Epithelial cell of prostate (primary cell): ENCODE measurements at places on chromosomes 3 and 15.

DNA sequence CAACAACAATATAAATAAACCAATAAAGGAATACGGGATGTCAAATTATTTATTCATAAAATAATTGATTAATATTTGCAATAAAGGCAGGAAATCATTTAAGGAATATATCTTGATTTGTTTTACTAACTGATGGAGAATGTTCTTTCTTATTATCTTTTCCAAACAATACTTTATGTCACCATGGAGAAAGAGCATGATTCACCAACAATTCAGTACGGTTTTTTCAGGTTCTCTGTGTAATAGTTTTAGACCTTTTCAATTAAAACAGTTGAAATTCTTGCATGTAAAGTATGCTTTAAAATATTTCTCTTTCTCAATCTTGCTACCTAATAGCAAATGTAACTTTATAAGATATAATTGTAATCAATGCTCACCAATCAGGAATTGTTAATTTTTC lies 41.7 kb upstream of the MBNL1 start:
- DNase-seq = no peak

DNA sequence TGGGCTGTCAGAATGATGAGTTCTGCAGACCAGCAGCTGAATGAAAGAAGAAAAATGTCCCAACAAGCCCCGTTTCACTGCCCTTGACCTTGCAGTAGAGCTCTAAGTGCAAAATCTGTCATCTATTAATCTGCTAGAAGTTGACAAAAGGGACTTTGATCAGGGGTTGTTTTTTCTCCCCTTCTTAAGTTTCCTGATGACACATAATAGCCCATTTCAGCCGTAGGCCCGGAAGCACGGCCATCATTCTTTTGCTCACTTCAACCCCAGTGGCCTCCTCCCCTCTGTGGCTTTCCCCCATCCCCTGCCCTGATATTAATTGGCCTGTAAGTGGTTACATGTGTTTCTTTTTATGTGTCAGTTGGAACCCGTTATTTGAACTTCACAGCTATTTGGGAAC lies 298.9 kb downstream of the RPLP1 start:
- DNase-seq = no peak

DNA sequence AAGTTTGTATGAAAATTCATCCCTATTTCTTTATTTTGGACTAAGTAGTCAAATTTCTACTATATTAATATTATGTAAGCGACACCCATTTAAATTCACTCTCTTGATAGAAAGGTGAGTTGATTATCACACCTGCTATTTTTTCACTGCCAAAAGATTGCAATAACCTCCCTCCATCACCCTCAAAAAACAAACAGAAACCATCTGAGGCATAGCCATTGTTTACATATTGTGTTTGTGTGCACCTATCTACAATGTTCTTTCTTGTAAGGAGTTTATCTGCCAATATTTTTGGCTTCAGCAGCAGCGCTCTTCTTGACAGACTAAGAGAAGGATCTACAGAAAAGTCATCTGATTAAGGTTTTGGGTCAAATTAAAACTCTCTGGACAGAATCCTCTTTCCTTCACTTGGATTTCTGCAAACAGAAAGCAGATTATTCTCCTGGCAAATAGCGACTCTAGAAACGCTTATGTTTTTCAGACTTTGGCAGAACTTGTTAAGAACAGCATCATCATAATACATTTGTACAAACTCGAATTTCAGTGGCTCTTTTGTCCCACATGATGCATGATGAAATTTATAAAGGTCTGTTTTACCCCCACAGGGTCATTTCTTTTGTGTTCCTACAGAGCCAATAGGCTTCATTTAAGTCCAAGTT lies 48.6 kb downstream of the KCNMB2 start:
- DNase-seq = no peak

DNA sequence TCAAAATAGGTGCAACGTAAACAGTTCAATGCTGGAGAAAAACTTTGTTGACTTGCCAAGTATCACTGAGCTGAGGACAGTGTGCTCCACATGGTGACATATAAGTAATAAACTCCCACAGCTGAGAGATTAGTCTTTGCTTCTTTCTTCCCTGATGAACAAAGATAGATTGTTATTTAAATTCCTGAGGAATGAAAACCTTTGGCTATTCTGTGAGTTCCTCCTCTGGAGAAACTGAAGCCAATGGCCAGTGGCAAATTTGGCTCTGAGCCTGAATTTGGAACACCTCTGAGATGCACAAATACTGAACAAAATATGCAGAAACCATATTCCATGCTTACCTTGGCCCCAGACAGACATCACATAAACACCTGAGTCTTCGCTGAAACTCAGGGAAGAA lies 63.3 kb downstream of the RPL22L1 start:
- no peak for DNase-seq

DNA sequence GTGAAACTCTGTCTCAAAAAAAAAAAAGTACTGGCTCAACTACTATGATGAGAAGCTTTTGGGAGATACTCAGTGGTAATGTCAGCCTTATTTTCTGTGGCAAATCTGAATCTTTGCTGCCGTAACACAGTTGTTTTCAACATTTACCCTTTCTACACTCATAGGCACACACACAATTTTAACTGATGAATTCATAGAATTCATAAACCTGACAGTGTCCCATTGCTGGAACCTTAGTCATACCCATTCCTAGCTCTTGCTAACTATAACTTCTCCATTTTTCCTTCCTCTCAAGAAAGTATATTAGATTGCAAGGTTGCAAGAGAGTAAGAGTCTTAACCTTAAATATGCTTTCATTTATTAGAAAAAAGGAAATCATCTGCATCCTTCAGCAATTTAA lies 496.6 kb downstream of the FHIT start:
- no peak for DNase-seq
